A549 treated with CORT108297 at 1 μM for 4 hours (cell line): ENCODE measurements at places on chromosomes 2 and 18. TPM values are rescaled to one million over a fixed set of nuclear protein-coding genes. Genes with fewer than 3 reads are reported as not detected.

Gene CFAP53
- total RNA-seq: 0.30 to 0.41 TPM (median 0.37 TPM) in 5 replicates

Gene FIGN
- 1.7 to 2.7 TPM (median 2.2 TPM) in 5 replicates for total RNA-seq

Gene CDCA7
- 41.6 to 50.3 TPM (median 48.7 TPM) in 5 replicates for total RNA-seq

Gene REV1
- 8.8 to 11.9 TPM (median 10.7 TPM) in 5 replicates for total RNA-seq

Gene KIAA2012
- total RNA-seq: not detected in 5 replicates

Gene MSGN1
- not detected in 5 replicates for total RNA-seq

Gene AGXT
- not detected in 5 replicates for total RNA-seq

Gene SLC30A3
- 2.4 to 4.1 TPM (median 3.9 TPM) in 5 replicates for total RNA-seq

Gene MEP1B
- 0.06 to 0.14 TPM (median 0.07 TPM) in 3 of 5 replicates, not detected in the others for total RNA-seq

Gene CTAGE1
- total RNA-seq: 0.05 TPM in 1 of 5 replicates, not detected in the others

Gene C2orf81
- total RNA-seq: 2.5 to 4.0 TPM (median 3.3 TPM) in 5 replicates

Gene IL1B
- total RNA-seq: 0.21 to 0.57 TPM (median 0.24 TPM) in 5 replicates

Gene SGO2
- 11.9 to 16.2 TPM (median 13.7 TPM) in 5 replicates for total RNA-seq

Gene TFCP2L1
- 2.9 to 4.9 TPM (median 3.3 TPM) in 5 replicates for total RNA-seq

Gene NFU1
- total RNA-seq: 44.6 to 50.5 TPM (median 46.2 TPM) in 5 replicates

Gene FBXO36
- 0.89 to 1.4 TPM (median 1.3 TPM) in 5 replicates for total RNA-seq

Gene LAMA1
- total RNA-seq: 0.03 to 0.17 TPM (median 0.07 TPM) in 5 replicates

Gene CHRND
- total RNA-seq: not detected in 5 replicates

Gene ZNF532
- 17.2 to 23.4 TPM (median 22.4 TPM) in 5 replicates for total RNA-seq

Gene SDC1
- total RNA-seq: 153 to 217 TPM (median 189 TPM) in 5 replicates

Gene SATB2
- total RNA-seq: 2.7 to 3.6 TPM (median 3.3 TPM) in 5 replicates

Gene CD207
- 0.07 TPM in 1 of 5 replicates, not detected in the others for total RNA-seq

Gene SIGLEC15
- 0.03 to 0.09 TPM (median 0.07 TPM) in 5 replicates for total RNA-seq

Gene RTP5
- total RNA-seq: not detected in 5 replicates

Gene DSG1
- total RNA-seq: not detected in 5 replicates

Gene FBXO48
- total RNA-seq: 0.49 to 0.65 TPM (median 0.53 TPM) in 5 replicates

Gene IRS1
- 13.6 to 20.2 TPM (median 17.2 TPM) in 5 replicates for total RNA-seq

Gene SMARCAL1
- total RNA-seq: 15.1 to 19.7 TPM (median 16.6 TPM) in 5 replicates

Gene LOXHD1
- total RNA-seq: not detected in 5 replicates

Gene KLHL14
- total RNA-seq: not detected in 5 replicates

Gene SPATA3
- total RNA-seq: not detected in 5 replicates

Gene C2orf15
- 0.39 to 0.95 TPM (median 0.54 TPM) in 5 replicates for total RNA-seq

Gene GREB1
- 2.5 to 3.0 TPM (median 2.8 TPM) in 5 replicates for total RNA-seq

Gene NCKAP1
- total RNA-seq: 90.1 to 102 TPM (median 99.6 TPM) in 5 replicates

Gene MARCHF4
- 40.0 to 54.4 TPM (median 45.6 TPM) in 5 replicates for total RNA-seq

Gene MYO7B
- total RNA-seq: 0.09 to 0.27 TPM (median 0.13 TPM) in 5 replicates

Gene UGT1A6
- 0.87 to 1.9 TPM (median 1.1 TPM) in 5 replicates for total RNA-seq

Gene DCTN1
- 102 to 155 TPM (median 147 TPM) in 5 replicates for total RNA-seq

Gene ZC3H6
- 0.14 to 0.73 TPM (median 0.35 TPM) in 5 replicates for total RNA-seq

Gene TDRD15
- total RNA-seq: not detected in 5 replicates

Gene ECEL1
- total RNA-seq: 0.12 to 0.27 TPM (median 0.14 TPM) in 5 replicates

Gene NTSR2
- total RNA-seq: 0.07 to 0.13 TPM in 2 of 5 replicates, not detected in the others

Gene DES
- 0.05 to 0.20 TPM (median 0.08 TPM) in 4 of 5 replicates, not detected in the other for total RNA-seq

Gene TANC1
- total RNA-seq: 7.4 to 9.9 TPM (median 8.9 TPM) in 5 replicates

Gene SCLY
- 20.0 to 25.8 TPM (median 22.6 TPM) in 5 replicates for total RNA-seq

Gene MFSD2B
- total RNA-seq: 0.11 to 0.44 TPM (median 0.22 TPM) in 5 replicates

Gene HJURP
- total RNA-seq: 73.9 to 78.1 TPM (median 76.4 TPM) in 5 replicates

Gene PTPRN
- 1.1 to 1.9 TPM (median 1.6 TPM) in 5 replicates for total RNA-seq

Gene CIB4
- 0.16 to 0.34 TPM in 2 of 5 replicates, not detected in the others for total RNA-seq

Gene CCDC141
- not detected in 5 replicates for total RNA-seq

Gene MROH2A
- 0.09 to 0.20 TPM (median 0.15 TPM) in 4 of 5 replicates, not detected in the other for total RNA-seq

Gene FEV
- not detected in 5 replicates for total RNA-seq
